ENCODE measurements at places on chromosomes 16 and 17.
A peak's percentile ranks its signal among the peaks of the same experiment; 100 is the strongest.

- DNase-seq, result no peak
Measured at GRCh38 chr17:64596439-64596838, 65.7 kb downstream of the SMURF2 start.

DNA sequence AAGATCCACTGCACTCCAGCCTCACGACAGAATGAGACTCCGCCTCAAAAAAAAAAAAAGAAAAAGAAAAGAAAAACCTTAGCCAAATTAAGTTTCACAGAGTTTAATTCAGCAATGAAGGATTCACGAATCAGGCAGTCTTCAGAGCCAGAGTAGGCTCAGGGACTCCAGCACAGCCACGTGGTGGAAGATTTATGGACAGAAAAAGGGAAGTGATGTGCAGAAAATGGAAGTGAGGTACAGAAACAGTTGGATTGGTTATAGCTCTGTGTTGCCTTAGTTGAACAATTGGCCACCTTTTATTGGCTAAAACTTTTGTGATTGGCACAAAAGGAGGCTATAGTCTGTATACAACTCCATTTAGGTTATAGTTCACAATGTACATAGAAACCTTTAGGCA lies 256.6 kb downstream of the HS3ST3B1 start:
- no peak for DNase-seq

DNA sequence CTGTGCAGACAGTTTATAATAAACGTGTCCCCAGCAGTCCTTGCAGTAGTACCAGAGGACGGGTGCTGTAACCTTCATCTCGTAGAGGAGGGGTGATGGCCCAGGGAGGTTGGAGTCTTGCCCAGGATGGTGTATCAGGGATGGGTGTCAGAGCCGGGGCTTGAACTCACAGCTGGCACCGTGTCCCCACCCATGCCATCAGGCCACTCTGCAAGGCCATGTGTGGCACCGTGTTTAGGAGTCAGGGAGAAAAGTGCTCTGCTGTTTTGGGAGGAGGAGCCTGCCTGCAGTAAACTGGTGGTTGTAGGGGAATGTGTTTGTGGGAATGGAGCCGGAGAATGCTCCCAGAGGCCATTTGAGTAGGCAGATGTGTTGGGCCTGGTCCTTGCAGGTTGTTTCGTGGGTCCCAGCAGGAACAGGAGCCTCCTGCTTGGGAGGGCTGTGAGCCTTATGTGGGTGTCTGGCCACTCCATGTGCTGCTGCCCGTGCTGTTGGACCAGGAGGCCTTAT lies 1.7 kb downstream of the ADORA2B start:
- no peak for DNase-seq

DNA sequence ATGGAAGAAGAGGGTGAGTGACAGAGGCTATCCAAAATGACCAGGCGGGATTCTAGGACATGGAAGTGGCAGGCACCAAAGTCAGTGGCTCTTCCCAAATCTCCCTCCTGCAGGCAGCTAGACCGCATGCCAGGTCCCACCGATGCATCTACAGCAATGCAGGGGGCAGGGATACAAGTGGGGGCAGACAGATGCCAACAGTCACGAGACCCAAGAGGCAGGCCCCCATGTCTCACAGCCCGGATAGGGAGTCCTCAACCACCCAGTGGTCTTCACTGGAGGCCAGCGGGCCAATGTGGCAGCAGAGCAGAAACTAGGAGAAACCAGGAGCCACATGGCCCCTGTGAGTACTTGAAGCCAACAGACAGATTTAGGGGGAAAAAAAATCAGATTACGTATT lies 20.0 kb downstream of the NPLOC4 start:
- no peak for DNase-seq

GRCh38 chr16:80541306-80541694 lies 507 bp downstream of the DYNLRB2 start:
- no peak for DNase-seq

GRCh38 chr17:16516594-16517051 lies 24.6 kb upstream of the LRRC75A start:
- DNase-seq, result peak; percentile 33

- DNase-seq, result no peak
Measured at GRCh38 chr17:40260528-40260927, 27.2 kb upstream of the CDC6 start.

- no peak for DNase-seq
Measured at GRCh38 chr17:57876866-57877237, 27.0 kb upstream of the MRPS23 start.

GRCh38 chr16:28003923-28004322 lies 59.6 kb downstream of the GSG1L start:
- no peak for DNase-seq

- no peak for DNase-seq
Measured at GRCh38 chr16:55955424-55955823, 80.3 kb upstream of the CES5A start.

DNA sequence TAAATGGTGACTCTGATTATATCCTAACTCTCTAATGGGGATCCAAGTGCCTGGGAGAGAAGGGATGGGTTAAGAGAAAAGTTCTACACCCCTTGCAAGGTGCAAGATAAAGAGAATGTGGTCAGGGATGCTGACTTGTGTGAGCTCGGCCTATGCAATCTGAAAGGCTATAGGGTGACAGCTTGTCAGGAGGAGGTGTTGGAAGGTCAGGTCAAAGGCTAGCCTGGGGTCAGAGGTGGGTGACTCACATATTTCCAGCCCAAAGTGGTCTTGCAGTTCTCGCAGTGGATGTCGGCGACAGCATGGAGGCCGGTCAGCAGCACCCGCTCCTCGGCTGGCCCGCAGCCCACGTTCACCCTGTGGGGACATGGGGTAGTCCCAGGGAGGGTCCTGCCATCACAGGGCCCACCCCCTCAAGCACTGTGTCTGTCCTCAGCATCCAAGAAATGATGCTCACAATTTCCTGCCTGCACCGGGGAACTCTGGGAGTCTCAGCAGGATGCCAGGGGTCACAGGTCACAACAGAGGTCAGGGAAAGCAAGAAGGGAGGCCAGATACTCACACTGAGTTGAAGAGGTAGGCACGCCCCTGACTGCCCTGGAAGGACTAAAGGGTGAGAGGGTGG lies 1.4 kb downstream of the YPEL3 start:
- no peak for DNase-seq

GRCh38 chr16:23566724-23567123 lies 9.2 kb downstream of the UBFD1 start:
- DNase-seq, result no peak

- DNase-seq, result no peak
Measured at GRCh38 chr16:81841722-81842121, 62.6 kb downstream of the PLCG2 start.

DNA sequence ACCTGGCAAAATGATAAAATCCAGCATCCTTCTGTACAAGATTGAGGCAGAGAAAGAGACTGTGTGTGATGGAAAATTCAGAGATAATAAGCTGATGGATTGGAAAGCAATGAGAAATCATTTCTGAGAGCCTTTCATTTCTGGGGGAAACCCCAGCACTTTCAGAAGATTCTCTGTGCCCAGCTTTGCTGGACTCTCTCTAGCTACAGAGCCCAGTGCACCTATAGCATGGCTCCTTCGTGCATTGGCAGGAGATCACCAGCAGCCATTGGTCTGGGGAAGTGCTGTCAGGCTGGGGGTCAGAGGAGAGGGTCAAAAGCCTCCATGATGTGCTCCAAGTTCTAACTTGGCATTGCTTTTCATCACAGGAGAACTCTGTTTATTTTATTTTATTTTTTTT lies 259.9 kb downstream of the SOX9 start:
- no peak for DNase-seq

- peak; percentile 71 for DNase-seq
Measured at GRCh38 chr16:55479430-55480140, 587 bp downstream of the MMP2 start.

- DNase-seq, result no peak
Measured at GRCh38 chr17:80347536-80347935, 67.4 kb upstream of the ENDOV start.

GRCh38 chr16:54336631-54337204 lies 50.1 kb upstream of the IRX3 start:
- no peak for DNase-seq

DNA sequence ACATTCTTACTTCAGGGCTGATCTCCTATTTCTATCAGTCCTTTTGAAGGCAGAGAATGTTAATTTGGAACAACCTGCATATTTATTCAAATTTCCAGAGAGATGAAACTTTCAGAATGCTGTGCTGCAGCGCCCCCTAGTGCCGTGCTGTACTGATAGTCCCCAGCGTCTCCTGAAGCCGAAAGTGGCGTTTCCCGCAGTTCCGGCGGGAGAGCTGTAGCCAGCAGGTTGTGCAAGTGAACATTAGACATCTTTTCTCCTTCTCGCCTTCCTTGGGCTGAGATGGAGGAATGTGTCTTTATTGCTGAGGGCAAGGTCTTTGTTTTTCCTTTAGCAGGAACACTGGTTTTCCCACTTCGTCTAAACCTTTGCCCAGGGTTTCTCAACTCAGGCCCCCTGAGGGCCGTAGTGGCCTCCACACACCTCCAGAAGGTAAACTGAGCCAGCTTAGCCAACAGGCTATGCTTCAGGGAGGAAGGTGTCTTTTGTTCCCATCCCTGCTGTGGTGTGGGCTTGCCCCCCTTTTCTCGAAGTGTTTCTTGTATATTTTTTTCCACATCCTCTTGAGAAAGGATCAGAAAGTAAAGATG lies 26.4 kb downstream of the USP10 start:
- peak; percentile 72 for DNase-seq

DNA sequence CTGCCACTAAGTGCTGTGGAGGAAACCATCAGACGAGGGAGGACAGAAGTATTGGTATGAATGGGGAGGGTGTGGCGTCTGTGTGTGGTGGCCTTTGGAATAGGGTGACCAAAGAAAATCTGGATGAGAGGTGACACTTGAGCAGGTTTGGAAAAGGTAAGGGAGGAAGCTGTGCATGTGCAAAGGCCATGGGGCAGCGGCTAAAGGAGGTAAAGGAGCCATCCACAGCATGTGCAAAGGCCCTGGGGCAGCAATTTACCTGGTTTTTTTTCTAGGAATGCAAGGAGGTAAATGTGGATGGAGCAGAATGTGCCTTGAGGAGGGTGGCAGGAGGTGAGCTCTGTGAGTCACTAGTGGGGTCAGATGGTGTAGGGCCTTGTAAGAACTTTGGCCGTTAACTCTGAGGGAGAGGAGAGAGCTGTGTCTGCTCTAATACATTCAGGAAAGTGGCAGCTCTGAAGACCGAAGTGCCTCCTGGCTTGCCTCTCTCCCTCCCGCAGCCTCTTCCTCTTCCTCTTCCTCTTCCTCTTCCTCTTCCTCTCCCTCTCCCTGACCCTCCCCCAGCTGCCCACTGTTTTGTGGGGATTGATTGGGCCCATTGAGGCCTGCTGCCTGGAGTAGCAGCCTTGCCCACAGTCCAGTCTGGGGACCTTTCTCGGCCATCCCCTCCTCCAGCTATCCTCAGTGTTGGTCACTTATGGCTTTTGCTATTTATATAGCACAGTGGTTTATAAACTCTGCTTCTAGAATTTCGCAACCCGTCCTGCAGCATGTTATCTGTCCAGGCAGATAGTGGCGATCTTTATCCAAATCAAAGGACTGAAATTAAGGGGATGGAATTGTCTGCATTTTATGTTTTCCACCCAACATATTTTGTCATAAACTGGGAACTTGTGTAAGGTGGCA lies 38.7 kb downstream of the CMIP start:
- no peak for DNase-seq
